ENCODE measurements at places on chromosomes 5 and 9. TPM values are rescaled to one million over a fixed set of nuclear protein-coding genes. Genes with fewer than 3 reads are reported as not detected.

- no peak for DNase-seq
These were observed 122.4 kb upstream of the MSX2 start for GRCh38 chr5:174601946-174602345.

DNA sequence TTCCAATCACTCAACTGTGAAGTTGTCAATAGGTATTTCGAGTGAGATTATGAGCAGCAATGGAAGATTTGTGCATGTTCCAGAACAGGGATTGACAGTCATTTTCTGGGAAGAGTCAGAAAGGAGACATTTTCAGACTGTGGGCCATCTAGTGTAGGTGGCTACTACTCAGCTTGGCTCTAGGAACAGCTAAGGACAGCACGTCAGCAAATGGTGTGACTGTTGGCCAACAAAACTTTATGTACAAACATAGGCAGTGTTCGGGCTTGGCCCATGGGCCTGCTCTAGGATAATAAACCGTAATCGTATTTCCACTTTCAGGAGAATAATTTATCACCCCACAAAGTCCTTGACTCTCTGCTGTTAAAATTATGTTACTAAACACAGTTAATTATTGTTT is 143.6 kb downstream of the ADCY2 start:
- no peak for DNase-seq

- DNase-seq, result no peak
These were observed 21.0 kb downstream of the SH3RF2 start for GRCh38 chr5:145957388-145957787.

Gene CER1
- total RNA-seq, result not detected
